ENCODE measurements at places on chromosomes 2 and 18.

DNA sequence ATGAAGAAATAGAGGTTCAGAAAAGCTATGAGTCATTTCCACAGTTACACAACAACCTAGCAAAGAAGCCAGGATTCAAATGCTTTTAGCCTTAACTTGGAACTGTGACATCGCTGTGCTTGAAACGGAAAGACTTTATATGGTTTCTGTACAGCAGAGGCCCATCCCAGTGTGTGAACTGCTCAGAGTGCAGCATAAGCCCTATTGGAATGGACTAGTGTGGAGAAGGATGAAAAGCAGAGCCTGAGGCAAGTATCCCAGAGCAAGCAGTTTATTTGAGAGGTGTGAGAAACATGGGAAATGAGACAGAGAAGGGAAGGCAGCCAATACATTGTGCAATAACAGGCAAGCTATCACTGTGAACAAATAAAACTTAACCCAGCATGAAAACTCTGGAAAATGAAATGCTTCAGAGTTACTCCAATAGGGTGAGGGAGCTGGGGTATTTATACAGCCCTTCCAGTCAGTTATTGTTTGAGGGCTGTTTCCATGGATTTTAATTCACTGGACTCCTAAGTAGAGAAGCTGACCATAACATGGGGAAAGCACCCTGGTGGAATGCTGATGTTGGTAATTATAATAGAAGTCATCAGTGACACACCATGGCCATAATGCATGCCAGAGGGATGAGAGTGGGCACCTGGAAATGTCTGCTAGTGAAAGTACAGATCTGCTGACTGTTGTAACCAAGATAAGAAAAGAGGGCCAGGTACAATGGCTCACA is 254.0 kb upstream of the POU3F3 start:
- DNase-seq = no peak

DNA sequence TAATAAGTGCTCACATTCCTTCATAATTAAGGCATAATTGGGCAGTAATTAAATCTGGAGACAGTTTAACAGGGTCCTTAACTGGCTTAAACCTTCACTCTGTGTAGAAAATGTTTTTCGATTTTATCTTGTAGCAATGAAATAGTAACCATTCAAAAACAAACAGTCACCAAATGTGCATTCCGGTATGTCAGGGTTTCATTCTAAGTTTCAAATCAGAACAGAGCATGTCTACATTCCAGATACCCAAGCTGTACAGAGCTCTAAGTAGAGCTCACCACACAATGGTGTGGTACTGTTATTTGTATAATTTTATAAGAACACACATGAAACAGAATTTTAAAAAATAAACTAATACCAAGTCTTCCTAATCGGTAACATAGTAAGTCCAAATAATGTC is 52.6 kb downstream of the SMAD2 start:
- no peak for DNase-seq

- DNase-seq = no peak
Measured at GRCh38 chr2:107028661-107029060, 142.7 kb upstream of the ST6GAL2 start.

GRCh38 chr18:54607213-54608027 is 16.4 kb downstream of the DYNAP start:
- DNase-seq = no peak

DNA sequence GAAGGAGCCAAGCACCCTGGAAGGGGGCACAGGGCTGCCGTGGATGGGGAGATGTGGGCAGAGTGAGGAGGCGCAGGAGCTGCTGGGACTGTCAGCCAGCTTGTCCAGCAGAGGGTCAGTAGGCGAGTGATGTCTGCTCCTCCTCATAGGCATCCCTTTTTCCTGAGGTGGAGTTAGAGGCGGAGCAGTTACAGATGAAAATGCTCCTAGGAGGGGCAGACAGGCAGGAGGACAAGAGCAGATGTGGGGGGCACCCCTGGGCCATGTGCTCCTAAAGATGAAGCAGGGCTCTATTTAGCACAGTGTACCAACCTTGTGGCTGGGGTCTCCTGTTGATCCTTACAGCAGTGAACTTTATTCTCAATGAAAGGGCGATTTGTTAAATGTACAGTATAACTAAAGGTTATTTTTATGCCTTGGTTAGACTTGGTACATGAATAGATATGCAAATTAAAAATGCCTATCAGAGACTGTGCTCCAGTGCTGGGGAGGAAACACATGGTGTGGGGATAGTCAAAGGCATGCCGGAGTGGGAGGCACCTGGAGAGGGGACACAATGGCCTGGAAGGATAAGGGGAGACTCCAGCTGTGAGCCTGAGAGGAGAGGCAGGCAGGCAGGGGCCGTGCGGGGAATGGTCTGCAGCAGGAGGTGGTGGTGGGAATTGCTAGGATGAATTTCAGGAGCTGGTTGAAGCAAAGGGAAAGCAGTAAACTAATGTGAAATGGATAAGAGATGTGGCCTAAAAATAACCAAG is 175.3 kb downstream of the CLIP4 start:
- no peak for DNase-seq

DNA sequence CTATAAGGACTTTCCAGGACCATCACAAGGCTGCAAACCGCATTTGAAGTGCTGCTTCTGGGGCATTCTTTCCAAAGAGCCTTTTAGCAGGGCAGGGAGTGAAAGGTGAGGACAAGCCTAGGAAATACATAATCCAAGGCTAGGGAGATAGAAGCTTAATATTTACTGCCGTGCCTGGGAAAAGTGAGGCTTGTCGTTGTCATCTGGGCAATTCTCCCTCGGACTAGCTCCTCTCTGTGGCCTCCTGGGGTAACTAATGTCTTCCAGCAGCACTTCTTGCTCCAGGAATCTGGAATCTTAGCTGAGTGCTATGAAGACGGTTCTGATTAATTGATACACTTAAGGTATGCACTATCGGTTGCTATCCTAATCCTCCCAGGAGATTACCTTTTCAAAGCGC is 69.3 kb upstream of the ATL2 start:
- no peak for DNase-seq

DNA sequence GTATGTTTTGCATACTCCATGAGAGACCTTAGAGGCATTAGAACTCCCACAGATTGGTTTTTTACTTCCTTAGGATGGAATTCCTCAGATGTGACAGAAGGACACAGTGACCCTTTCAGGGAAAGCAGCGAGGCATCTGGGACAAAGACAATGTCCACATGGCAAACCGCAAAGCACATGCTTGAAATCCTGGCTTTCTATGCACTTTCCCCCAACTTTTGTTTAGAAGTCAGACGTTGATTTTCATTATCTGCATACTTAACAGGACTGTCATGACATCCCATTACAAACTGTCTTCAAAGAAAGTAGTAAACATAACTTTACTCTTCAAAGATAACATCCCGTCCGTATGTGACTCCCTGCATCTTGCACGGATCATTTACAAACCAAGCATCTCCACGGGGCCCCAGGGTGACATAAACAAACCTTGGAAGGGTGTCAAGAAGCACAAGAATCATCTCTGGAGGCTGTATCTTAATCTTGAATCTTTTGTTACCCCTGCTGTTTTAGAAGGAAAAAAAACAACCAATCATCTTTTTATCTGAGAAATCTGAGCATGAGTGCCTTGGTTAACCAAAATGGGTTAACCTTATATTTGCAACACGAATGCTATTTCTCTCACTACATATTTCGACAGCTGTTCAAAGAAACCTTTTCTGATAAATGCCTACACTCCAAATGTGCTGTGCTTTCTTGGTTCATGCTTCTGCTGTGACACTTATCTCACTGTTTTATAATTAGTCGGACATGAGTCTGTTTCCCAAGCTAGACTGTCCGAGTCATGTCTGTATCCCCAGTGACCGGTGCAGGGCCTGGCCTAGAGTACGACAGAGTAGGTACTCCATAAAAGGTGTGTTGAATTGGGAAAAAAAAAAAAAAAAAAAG is 90.8 kb downstream of the CCBE1 start:
- DNase-seq = no peak

- no peak for DNase-seq
Measured at GRCh38 chr18:70636991-70637390, 348.1 kb downstream of the SOCS6 start.

GRCh38 chr2:10205162-10205475 is 82.6 kb downstream of the RRM2 start:
- DNase-seq = no peak

GRCh38 chr2:195619590-195619989 is 37.4 kb upstream of the SLC39A10 start:
- no peak for DNase-seq

GRCh38 chr2:55204950-55205349 is 27.1 kb downstream of the CLHC1 start:
- DNase-seq = no peak

Data from cerebellar nuclear complex (tissue), 1 donor.